ENCODE measurements at places on chromosomes 2 and 18. TPM values are rescaled to one million over a fixed set of nuclear protein-coding genes. Genes with fewer than 3 reads are reported as not detected.

GRCh38 chr2:190767821-190768220, 112.8 kb upstream of the GLS start:
- H3K36me3 ChIP-seq: no peaks in the 10 kb centered on the region
- H3K27ac ChIP-seq: no peak overlapping the region
- no peaks in the 10 kb centered on the region for H3K4me1 ChIP-seq
- DNase-seq: no peak

DNA sequence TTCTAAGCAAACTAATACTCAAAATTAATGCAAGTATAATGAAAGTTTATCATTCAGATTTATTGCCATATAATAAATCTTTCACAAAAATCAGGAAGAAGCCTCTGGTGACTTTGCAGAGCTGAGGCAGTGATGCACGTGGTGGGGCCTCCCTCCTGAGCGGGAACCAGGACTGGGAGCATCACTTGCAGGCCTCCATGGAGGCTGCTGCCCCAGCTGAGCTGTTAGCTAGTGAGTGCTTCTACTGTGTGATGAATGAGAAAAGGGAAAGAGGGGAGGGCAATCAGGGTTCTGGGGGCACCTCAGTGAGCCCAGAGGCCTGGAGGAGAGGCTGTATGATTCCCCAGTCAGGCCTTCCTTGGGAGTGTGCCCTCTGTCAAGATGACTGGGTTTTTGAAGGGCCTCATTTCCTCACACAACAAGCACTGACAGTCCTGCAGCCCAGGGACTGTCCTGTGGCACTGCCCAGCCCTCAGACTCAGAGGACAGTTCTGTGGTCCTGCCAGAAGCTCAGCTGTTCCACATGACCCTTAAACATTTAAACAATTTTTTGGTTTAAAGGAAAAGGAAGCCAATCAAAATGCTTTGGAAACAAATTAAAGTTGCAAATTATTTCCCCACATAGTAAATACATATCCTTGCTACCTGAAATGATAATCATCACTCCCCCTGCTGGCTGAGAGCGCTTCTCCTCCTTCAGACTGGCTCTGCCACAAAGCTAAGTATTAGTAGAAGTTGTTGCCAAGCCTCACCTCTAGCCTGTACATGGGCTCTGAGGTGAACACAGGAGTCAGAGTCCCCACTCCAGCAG, 90.9 kb upstream of the SMAD7 start:
- no peak overlapping the region for H3K4me3 ChIP-seq
- H3K36me3 ChIP-seq: peaks cover 20% of the 10 kb centered on the region
- no peak overlapping the region for H3K27ac ChIP-seq
- H3K27me3 ChIP-seq: no peaks in the 10 kb centered on the region

GRCh38 chr2:112805542-112805941, 21.2 kb upstream of the IL1A start:
- no peak overlapping the region for H3K4me3 ChIP-seq
- no peak for DNase-seq
- H3K27ac ChIP-seq: no peak overlapping the region

DNA sequence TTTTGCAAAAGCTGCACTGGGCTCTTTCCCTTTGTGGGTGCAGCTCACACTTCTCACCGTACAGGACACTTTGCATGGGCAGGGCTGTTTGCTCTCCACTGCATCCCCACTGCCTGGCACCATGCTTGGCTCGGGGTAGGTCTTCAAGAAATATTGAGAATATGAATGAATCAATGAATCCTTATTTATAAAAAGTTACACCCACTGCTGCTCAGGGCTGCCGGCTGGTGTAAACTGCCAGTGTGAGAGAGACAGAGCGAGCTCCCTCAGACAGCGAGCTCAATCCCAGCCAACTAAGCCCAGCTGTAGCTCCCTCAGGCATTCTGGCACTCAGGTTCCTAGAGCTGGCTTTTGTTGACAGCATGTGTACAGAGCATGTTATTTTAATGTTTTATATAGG, 3.4 kb downstream of the TMEM185B start:
- H3K36me3 ChIP-seq: peaks cover 23% of the 10 kb centered on the region
- no peaks in the 10 kb centered on the region for H3K4me1 ChIP-seq
- DNase-seq: no peak
- no peak overlapping the region for H3K4me3 ChIP-seq

GRCh38 chr2:190972213-190972612, 41.8 kb downstream of the STAT1 start:
- no peak overlapping the region for H3K4me3 ChIP-seq
- no peaks in the 10 kb centered on the region for H3K27me3 ChIP-seq
- no peak overlapping the region for H3K27ac ChIP-seq
- no peaks in the 10 kb centered on the region for H3K4me1 ChIP-seq

Gene ASPRV1
- total RNA-seq: 0.64 TPM

All from H9 (cell line).